ENCODE measurements at places on chromosomes 11 and 22.

- DNase-seq = no peak
Measured at GRCh38 chr22:45210991-45211390, 29.7 kb downstream of the KIAA0930 start.

- no peak for DNase-seq
Measured at GRCh38 chr11:16781936-16782919, 43.8 kb downstream of the C11orf58 start.

DNA sequence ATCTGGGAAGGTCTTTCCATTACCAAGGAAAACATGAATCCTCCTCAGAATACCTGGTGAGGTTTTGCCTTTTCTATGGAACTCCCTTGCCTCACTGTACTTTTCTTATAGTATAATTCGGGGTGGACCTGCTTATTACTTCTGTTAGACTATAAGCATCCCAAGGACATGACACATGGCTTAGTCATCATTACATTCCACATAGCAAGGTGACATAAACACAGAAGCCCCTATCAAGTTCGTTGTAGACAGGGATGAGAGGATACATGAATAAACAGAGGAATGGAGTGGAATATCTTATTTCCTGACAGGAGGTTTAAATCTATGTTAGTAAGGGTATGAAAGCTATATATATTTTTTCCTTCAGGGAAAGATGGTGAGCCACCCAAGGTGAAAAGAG, 532.2 kb upstream of the CCDC90B start:
- DNase-seq = no peak

DNA sequence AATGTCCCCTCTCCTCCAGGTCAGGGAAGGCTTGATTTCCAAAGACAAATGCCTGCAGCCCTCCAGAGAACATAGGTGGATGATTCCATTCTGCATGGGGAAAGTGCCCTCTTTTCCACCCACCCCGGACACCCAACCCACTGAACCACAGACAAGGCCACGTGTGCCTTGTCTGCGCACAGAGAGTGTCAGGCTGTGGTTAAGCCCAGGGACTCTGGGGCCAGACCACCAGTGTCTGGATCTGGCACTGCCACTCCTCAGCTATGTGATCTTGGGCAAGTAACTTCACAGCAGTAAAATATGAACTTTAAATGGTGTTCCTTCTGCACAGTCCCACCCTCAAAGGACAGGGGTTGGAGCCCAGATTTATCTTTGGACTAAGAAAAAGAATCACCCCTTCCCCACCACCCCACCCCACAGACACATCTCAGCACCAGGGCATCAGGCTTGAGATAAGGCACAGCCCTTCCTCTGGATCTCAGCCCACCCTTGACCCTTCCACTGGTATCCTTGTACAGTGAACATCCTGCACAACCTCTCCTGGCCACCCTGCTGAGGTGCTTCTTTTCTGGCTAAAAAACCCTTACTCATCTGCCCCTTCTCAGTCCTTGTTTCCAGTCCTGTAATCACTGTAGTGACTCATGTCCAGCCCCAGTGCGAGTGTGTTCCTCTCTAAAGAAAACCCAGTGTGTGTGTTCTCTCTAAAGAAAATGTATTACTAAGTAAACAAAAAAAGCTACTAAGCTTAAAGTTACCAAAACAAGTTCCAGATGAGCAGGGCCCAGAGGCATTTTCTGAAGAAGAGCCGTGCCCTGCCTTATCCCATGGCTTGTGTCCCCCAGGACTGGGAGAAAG, 1.9 kb upstream of the PTGDR2 start:
- DNase-seq = no peak

GRCh38 chr11:75532200-75533048, 6.7 kb upstream of the GDPD5 start:
- no peak for DNase-seq

GRCh38 chr11:41245704-41246398, 213.6 kb downstream of the LRRC4C start:
- no peak for DNase-seq

- no peak for DNase-seq
Measured at GRCh38 chr11:78147807-78148206, 8.4 kb upstream of the ALG8 start.

DNA sequence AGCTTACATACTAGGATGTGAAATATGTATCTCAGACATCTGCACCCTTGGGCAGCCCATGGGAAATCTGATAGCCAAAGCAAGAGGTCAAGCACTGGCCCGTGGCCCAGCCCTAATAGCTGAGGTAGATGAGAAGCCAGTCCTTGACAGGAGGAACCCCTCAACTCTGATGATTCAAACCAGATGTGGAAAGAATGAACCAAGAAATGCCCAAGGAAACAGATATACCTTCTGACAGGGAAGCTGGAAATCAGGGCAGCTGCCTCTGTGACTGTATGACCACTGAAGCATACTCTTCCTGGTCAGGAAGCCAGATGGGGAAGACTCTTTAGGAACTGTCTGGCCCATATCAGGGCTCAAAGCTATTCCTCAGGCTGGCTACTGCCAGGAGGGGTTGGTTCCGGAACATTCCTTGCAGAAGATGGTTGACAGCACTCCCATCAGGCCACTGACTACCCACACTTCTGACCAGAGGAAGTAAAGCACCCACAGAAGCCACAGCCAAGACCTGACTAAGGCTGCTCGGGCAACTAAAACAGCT, 124.2 kb downstream of the SWAP70 start:
- DNase-seq = no peak

DNA sequence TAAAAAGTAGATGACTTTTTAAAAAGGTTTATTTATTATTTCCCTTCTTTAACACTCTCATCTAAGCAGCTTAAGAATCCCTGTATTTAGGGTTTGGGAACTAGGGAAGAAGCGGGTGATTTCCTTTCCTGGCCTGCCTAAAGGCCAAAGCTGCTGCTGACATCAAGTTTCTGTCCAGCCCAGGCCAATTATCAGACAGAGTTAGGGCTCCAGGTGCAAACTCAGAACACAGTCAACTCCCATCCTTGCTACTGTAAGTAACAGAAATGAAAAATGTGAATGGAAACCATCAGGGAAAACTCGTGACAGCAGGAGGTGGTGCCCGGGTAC, 108.9 kb downstream of the CCDC81 start:
- no peak for DNase-seq

- no peak for DNase-seq
Measured at GRCh38 chr11:93573184-93573583, 30.0 kb upstream of the SMCO4 start.

GRCh38 chr22:45376009-45376408, 37.4 kb downstream of the SMC1B start:
- no peak for DNase-seq

DNA sequence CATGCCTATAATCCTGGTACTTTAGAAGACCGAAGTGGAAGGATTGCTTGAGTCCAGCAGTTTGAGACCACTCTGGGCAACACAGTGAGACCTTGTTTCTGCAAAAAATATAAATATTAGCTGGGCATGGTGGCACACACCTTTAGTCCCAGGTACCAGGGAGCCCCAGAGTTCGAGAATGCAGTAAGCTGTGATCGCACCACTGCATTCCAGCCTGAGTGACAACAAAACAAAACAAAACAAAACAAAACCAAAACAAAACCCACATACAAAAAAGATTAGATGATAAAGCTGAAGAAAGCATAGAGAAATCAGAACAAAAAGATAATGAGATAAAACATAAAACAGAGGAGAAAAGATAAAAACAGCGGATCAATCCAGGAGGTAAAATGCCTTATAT, 62.1 kb downstream of the TCF20 start:
- no peak for DNase-seq

- peak; percentile 65 for DNase-seq
Measured at GRCh38 chr11:64566042-64566914, 24.7 kb upstream of the SLC22A12 start.

GRCh38 chr22:27296091-27296675, 505.4 kb downstream of the MN1 start:
- DNase-seq = no peak

DNA sequence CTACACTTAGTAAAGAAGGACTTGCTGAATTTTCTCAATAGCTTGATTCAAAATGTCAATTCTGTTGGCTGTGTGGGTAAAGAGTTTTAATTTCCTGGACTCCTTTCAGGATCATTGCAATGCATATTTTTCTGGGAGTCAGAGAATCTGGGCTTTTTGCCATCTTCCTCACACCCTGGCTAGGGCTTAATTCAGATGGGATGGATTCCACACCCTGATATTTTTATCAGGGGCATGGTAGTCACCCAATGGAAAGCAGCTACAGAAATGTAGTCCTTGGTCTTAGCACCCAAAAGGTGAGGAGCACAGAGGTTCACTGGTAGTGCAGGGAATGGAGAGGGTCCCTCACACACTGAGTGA, 79.3 kb downstream of the SGSM3 start:
- no peak for DNase-seq

- DNase-seq = no peak
Measured at GRCh38 chr11:75434886-75435570, 2.0 kb upstream of the KLHL35 start.

GRCh38 chr11:115247361-115247760, 256.9 kb downstream of the CADM1 start:
- no peak for DNase-seq

- no peak for DNase-seq
Measured at GRCh38 chr22:44348971-44349560, 36.3 kb upstream of the SHISAL1 start.

GRCh38 chr22:19579115-19579811, 55.1 kb upstream of the CLDN5 start:
- DNase-seq = no peak

GRCh38 chr11:104001561-104002056, 34.8 kb upstream of the DDI1 start:
- DNase-seq = no peak

GRCh38 chr11:16763746-16764145, 25.3 kb downstream of the C11orf58 start:
- no peak for DNase-seq

DNA sequence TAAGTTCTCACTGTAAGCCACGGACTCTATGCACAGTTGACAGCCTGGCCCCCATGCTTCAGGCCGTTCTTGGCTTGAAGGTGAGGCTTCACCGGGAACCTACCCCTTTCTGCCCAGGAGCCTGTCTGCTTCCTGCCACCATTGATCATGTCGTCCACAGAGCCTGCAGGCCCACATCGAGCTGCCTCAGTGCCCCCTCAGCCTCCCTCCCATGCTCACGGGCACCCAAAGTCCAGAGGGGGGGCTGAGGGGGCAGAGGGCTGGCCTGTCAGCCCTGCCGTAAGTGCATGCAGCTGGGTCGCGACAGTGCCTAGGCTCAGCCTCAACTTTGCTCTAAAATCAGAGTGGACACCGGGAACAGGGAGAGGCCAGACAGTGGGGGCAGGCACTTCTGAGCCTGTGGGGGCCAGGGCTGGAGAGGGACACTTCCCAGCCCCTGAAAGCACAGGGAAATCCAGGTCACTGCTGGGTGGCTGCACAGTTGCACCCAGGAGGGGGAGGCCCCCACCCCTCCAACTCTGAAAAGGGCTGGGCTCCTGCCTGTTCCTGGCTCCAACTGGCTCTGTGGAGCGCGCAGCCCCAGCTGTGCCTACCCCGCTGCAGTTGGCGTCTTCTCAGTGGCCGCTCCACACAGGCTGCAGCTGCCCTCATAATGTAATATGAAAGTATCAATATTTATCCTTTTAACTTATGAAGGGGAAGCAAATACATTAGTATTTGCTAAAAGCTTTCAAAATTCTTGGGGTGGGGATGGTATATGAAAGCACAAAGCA, 598.6 kb downstream of the DLG2 start:
- no peak for DNase-seq

DNA sequence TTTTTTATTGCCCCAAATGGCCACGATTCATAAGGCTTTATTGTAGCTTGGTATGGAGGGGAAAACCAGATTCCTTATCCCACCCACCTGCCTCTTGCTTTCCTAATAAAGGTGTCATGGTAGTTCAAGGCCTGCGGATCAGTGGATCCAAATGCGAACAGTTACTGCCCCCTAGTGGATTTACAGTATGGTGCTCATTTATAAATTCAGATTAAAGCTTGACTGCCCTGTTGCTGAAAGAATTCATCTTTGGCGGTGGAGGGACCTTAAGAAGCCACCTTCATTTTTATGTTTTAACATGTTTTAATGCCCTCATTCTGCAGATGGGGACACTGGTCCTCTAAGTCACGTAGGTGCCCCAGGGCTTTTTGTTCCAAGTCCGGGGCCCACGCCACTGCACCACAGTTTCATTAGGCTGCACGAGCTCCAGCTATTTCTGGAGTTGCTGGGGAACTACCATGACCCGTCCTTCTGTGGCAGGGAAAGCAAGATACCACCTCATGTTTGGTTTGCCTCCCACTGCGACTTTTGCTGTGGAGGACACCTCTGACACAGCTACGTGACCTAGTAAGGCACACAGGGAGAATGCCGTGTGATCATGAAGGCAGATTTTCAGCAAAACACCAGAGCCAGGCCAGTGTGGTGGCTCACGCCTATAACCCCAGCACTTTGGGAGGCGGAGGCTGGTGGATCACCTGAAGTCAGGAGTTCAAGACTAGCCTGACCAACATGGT, 15.6 kb upstream of the INCENP start:
- no peak for DNase-seq

- no peak for DNase-seq
Measured at GRCh38 chr22:38724926-38725571, 19.3 kb downstream of the GTPBP1 start.

GRCh38 chr11:28417601-28418323, 309.6 kb downstream of the METTL15 start:
- no peak for DNase-seq

DNA sequence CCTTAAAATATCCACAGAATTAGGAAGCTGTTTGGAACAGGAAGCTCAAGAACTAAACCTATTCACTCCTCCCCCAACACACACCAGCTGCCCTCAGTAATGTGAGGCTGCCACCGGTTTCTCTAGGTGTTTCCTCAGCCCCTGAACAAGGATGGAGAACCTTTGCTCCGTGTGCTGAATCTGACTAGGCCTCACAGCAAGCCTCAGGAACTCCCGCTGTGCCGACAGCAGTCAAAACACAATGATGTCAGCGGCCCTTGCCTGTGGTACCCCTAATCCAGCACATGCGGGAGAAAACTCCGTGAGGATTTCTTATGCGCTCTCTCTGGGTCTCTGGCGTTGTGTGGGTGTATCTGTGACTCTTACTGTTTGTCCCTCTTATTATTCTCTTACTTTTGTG, 153.3 kb downstream of the EFCAB6 start:
- no peak for DNase-seq

DNA sequence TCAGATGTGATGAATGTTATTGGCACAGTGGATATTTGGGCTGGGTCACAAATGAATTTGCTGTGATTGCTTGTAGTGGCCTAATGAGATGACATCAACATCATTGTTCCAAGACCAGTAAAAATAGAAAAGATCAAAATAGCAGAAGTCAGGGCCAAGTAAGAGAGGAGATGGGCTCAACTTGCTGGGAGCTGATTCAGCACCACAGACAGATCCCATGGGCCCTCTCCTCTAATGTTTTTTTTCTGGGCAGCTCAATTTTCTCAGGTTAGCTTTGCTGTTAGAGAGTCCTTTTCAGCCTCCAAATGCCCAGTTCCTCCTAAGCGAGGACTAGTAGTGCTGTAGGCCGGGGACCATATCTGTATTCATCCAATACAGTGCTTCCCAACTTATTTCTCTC, 86.0 kb upstream of the IZUMO1R start:
- DNase-seq = no peak

GRCh38 chr11:131229221-131229620, 141.2 kb upstream of the NTM start:
- no peak for DNase-seq
